Cortex of kidney (tissue), 1 donor: ENCODE measurements at places on chromosomes 6 and 20.

DNA sequence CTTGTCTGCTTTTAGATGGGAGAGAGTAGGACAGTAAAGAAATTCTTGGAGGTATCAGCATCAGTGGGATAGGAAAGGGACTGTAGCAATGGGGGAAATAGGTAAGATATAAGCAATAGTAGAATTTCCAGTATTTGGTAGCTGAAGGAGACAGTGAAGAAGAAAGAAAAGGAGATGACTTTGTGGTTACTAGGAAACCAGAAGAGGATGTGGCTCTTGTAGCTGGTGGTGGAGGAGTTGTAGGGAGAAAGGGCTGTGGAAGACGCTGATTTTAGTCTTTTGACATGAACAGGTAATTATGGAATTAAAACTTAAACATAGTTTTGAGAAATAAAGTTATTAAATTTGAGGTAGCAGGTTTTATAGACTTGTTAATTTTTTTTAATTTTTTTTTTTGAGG is 26.1 kb downstream of the SH3BGRL2 start:
- DNase-seq = no peak

- no peak for DNase-seq
Measured at GRCh38 chr20:54231036-54231435, 23.1 kb downstream of the PFDN4 start.

DNA sequence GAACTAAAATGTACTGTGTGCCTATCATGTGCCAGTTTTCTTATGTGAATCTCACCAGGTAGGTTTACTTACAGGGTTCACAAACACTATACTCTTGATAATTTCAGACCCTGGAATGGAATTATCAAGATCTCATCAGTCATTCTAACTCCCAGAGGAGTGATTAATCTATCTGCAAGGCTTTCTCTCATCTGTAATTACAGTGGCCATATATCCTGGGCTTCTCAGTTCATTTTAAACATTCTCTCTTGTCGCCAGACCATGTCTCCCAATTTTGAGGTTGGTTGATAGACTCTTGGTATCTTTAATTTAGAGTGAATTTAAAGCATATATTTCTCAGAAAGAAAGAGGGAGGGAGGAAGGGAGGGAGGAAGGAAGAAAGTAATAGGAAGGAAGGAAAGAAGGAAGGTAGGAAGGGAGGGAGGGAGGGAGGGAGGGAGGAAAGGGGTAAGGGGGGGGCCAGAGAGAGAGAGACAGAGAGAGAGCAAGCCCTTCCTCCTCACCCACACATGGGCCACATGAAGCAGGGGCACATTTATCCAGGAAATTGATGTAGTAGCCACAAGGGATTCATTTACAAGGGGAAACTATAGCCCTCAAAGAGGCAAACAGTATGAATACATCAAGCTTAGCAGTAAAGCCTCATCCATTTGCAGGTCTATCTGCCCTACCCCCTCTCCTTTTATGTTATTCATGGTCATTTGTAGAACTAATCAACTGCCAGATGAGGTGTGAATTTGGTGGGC is 25.8 kb upstream of the NRSN1 start:
- no peak for DNase-seq

DNA sequence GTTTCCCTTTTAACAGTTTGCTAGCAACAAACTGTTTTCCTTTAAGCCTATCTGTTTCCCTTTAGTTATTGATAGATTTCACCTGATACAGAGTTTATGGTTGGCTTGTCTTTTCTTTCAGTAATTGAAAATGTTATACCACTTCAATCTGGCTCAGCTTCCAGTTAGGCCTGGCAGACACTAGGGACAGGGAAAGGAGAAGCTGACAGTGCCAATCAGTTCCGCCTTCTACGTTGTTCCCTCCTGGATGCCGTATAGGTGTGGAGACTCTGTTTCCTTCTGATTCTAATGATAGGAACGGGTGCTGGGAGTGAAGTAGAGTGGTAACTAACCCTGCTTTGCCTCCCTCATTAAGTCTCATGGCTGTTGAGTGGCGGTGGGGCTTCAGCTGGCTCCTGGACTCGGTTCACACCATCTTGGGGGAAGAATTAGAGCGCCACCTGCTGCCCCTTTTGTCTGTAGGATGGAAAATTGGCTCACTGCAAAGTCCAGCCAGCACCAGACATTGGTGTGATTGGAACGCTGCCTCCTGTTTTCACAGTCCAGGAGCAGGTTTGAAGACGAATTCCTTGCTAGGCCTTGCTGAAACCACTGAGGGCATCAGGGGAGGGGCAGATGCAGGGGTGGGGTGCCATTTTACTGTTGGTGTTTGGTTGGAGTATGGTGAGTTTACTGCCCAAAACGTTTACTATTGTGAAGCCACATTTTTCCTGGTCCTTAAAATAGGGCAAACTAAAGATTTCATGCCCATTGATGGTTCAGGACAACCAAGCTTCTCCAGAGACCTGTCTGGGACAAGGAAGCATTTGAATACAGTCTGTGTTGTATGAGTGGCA is 1729.5 kb downstream of the GRIK2 start:
- no peak for DNase-seq

DNA sequence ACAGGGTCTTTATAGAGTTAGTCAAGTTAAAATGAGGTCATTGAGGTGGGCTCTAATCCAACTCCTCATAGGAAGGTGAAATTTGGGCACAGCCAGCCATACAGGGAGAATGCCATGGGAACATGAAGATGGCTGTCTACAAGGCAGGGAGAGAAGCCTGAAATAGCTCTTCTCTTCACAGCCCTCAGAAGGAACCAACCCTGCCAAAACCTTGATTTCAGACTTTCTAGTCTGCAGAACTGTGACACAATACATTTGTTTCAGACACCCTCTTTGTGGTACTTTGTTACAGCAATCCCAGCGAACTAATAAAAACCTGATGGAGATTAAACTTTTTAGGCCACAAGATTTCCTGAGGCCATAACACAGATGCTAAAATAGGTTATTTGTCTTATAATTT is 43.1 kb upstream of the HECA start:
- no peak for DNase-seq

GRCh38 chr6:148521586-148521985 is 178.9 kb downstream of the SASH1 start:
- DNase-seq = no peak

DNA sequence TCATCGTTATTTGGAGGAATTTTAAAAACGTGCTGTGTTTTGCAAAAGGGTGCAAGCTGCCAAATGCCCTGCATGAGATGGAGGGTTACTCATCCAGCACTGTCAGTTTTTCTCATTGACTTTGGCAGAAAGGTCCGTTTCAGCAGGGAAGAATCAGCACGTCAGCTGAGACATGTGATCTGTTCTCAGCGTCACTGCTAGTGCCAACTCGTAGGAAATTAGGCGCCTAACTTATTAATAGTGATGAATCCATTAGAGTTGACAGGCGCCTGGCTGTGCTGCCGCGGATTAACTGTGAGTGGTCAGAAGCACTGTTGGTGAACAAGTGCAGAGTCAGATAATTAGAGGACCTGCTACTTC is 175.5 kb upstream of the FOXQ1 start:
- no peak for DNase-seq

GRCh38 chr6:113326781-113327180 is 530.4 kb upstream of the MARCKS start:
- no peak for DNase-seq

DNA sequence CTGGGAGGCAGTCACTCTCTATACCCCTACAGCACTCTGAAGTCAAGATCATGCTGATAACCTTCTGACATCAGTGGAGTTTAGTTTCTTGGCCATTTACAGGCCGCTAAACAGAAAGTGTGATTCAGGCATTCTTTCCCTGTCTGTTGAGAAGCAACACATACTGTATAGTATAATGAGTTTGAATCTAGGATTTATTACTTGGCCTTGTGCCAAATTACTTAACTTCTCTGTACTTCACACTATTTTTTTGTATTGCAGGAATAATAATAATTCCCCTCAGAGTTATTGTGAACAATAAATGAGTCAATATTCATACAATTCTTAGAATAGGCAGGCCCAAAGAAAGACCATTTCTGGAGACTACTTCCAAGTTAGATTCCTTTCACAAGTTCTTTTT is 4.1 kb downstream of the ZNF391 start:
- no peak for DNase-seq

GRCh38 chr20:17896193-17896723 is 72.3 kb downstream of the SNX5 start:
- no peak for DNase-seq

DNA sequence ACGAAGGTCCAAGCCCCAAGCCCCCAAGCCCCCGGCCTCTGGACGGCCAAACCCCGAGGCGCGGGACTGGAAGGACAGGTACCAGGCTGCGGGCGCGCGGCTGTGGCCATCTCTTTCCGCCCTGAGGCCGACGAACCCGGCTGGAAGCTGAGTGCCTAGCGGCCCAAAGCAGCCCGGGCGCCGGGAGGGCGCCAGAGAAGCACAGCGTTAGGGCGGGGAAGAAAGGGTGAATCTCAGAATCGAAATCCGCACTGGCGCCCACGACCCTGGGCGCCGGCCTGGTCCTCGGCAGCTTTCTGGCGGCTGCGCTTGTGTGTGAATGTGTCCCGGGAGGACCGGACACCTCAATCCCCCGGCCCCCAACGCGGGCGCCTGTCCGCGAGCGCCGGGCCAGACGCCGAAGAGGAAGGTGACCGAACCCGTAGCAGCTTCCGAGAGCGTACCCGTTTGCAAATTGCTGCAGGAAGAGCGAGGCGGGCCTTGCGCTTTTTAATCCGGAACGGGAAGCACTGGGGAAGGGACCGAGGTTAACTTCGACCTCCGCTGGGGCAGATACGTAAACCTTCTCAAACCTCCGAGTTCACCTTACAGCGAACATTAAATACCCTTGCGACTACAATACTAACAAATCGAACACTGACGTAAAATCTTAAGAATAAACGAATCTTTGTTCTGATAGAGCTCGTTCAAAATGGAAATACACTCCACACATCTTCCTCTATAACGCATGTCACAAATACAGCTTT is 2.9 kb downstream of the NRN1 start:
- DNase-seq = no peak

DNA sequence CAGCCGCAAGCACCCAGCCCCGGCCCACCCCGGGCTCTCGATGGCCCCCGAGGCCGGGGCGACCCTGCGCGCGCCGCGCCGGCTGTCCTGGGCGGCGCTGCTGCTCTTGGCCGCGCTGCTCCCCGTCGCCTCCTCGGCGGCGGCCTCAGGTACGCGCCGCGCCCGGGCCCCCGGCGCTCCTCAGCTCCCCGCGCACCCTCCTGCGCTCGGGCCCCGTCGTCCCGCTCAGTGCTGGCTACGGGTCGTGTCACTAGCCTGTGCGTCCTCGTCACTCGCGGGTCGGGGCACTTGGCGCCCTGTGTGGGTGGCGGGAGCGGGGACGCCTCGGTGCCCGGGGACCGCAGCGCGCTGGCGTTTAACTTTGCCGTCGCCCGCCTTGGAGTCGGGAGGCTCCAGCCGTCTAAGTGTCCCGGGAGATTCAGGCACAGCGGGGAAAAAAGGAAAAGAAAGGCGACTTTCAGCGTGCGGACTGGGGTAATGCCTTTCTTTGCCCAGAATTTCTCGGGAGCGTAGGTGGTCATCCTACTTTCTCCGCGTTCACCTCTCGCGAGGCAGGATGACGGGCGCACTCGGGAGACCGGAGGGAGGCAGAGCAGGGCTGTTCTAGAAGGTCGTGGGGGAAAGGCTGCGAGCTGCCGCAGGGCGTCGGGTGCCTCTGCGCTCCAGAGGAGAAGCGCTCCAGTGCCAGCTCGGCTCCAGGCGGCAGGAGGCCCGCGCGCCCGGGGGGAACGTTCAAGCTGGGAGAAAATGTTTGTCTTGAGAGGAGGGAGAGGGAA is 545 bp downstream of the FNDC1 start:
- DNase-seq = no peak

GRCh38 chr20:40019510-40019909 is 669.5 kb downstream of the MAFB start:
- DNase-seq = no peak

DNA sequence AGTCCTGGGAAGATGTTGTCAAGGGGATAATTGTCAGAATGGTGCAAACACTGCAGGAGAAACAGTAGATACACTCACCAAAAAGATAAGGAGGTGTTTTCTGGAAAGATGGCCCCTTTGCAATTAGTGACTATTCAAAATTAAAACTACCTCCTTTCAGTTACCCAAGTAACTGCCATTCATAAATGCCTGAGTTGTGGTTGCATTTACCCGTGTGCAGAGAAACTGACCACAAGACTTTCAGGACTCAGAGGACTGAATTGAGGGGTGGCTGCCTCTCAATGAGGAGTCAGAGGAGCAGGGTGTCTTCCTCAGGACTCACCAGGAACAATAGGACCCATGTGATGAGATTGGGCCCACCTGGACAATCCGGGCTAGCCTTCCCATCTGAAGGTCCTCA is 39.0 kb downstream of the GCM1 start:
- DNase-seq = no peak

DNA sequence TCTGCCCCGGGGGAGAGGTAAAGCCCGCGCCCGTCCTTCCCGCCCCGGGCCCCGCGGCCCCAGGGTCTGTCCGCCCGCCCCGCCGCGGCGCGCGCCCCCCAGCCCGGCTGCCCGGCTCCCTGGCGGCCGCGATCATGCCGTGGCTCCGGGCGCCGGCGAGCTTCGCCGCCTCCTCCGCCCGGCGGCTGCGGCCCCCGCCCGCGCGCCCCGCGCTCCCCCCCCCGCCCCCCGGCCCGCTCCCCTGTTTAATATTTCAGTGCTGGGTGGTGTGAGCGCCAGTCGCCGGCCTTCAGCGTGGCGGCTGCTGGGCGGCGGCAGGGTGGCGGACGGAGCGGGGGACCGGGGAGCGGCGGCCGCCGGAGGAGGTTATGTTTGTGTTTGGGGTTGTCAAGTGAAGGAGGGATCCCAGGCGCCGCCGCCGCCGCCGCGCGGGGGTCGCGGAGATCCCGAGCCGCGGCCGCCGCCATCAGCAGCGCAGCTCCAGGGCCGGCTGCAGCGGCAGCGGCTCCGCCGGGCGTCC is at the start of gene HIVEP1:
HIVEP1 (plus strand) TSS at position 275 of the 520 bp plus-strand sequence. CDS start 3,317 bp downstream, outside the sequence.
- no peak for DNase-seq

DNA sequence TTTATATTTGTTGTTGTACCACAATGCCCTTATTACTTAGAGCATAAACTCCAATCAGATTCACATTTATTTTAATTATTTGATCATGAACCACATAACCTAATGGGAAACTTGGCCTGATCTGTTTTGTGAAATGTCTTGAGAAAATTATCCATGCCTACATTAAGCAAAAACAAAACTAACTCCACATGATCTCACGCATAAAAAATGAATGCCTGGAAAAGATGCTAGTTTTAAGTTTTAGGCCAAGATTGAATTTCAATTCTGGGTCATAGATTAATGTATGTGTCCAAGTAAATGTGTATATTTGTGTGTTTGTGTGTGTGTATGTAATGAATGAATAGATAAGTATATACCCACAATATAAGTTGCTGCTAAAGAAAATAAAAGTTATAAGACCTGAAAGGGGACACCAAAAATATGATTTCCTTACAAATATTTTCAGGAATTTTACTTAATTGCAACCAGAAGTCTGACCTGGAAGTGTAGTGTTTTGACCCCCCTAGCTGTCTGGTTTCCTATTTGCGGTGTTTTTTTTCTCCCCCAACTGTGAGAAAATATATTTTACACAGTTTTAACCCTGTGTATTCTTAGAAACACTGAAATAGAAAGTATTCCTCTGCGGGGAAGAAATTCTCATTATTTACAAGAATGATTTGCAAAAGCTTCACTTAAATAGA is 97.2 kb downstream of the JAG1 start:
- no peak for DNase-seq

- DNase-seq = no peak
Measured at GRCh38 chr6:139433631-139434419, 59.4 kb upstream of the CITED2 start.

- DNase-seq = no peak
Measured at GRCh38 chr20:34920055-34920454, 35.6 kb downstream of the GSS start.
